ENCODE measurements at places on chromosomes 12 and 14.

DNA sequence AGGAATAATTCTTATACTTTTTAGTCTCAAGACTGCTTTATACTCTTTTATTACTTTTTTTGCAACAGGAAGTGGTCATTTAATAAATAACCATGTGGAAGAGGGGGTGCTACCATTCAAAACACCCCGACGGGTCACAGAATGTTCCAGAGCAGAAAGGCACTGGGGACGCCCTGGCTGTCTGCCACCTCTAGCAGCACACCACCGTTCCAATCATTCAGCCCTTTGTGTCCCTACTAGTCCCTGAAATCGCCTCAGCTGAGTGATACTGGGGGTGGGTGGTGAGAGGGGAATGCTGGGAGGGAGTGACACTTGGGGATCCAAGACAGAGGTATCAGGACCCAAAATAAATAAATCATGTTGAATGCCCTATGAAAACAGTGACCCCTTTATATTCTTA, 52.4 kb downstream of the MON2 start:
- DNase-seq = no peak

DNA sequence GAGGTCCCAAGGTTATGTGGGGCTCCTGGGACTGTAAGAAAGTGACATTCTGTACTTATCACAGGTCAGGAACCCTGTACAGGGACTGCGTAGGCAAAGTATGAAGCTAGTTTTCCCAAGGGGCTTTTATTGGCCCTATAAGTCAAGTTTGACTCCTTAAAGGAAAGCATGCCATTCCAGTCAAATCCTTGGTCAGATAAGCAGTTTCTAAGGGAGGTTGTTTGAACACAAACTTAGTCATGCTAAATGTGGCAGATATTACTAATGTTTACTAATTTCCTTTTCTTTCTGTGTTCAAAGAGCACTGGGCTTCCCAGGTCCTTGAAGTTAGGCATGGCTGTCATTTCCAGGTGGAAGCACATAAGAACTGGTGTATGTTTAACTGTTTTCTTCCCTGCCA, 472.4 kb downstream of the ATP23 start:
- DNase-seq = no peak

- no peak for DNase-seq
Observed at GRCh38 chr14:94050231-94050880, 24.2 kb downstream of the OTUB2 start.

GRCh38 chr12:29191267-29191850, 42.3 kb downstream of the FAR2 start:
- no peak for DNase-seq

Measured in stimulated activated CD4-positive, alpha-beta T cell treated with anti-CD3 and anti-CD28 coated beads, Interleukin-2, amount 100 ng/mL, for 24 hours (primary cell).